ENCODE measurements at places on chromosomes 11 and 22.

DNA sequence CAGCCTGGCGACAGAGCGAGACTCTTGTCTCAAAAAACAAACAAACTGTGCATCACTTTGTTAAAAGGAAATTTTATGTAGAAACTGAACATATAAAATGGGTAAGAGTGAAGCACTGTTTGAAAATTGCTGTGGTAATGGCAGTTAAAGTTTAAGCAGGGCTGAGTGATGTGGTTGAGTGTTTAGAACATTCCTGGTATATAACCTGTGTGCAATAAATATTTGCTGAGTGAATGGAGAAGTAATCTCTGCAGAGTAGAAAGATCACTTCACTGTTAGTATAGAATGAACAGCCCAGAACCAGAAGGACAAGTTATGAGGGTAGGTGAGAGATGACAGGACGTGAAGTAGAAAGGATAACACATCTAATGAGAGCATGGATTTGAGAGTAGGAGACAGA, 27.3 kb downstream of the CECR2 start:
- no peak for DNase-seq

GRCh38 chr22:19631899-19632667, 82.2 kb upstream of the SEPTIN5 start:
- DNase-seq: peak; percentile 76

- DNase-seq: no peak
Observed at GRCh38 chr11:94219771-94220170, 84.6 kb upstream of the IZUMO1R start.

DNA sequence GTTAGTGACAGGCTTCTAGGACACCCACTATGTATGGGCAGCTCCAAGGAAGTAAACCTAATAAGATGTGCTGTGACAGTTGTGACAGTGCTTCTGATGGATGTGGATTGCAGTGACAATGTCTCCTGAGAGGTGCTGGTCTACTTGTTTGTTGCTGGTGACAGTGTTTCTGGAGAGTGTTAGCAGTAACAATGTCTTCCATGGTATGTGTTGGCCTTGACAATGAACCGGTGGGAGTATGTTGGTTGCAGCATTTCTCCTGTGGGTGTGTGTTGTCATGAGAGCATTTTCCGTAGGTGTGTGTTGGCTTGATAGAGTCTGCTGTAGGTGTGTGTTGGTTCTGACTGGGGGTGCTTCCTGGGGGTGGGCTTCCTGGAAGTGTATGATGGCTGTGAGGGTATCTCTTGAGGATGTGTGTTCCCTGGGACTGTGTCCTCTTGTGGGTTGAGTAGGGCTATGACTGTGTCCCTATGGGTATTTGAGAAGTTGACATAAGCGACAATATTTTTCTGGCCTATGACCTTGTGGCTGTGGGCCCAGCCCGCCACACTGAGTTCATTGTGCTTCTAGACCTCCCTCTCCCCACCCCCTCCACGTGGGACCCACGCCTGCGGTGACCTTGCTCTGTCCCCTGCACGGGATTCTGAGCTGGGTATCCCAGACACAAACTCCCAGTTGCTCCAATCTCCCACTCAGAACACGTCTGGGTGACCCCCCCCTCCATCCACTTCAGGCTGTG, 1.2 kb downstream of the DCHS1 start:
- no peak for DNase-seq

- peak; percentile 80 for DNase-seq
Observed at GRCh38 chr22:30005213-30005857, 74.9 kb upstream of the HORMAD2 start.

GRCh38 chr11:37089439-37089838, 491.4 kb upstream of the RAG2 start:
- DNase-seq: no peak

- no peak for DNase-seq
Observed at GRCh38 chr11:110525883-110526282, 96.1 kb downstream of the FDX1 start.

GRCh38 chr11:108491936-108492335, 6.2 kb downstream of the POGLUT3 start:
- DNase-seq: no peak

- DNase-seq: no peak
Observed at GRCh38 chr11:22415476-22415875, 77.3 kb downstream of the SLC17A6 start.

GRCh38 chr22:20194681-20195593, 44.1 kb upstream of the CCDC188 start:
- DNase-seq: no peak

- no peak for DNase-seq
Observed at GRCh38 chr11:90822996-90823395, 600.1 kb upstream of the CHORDC1 start.

DNA sequence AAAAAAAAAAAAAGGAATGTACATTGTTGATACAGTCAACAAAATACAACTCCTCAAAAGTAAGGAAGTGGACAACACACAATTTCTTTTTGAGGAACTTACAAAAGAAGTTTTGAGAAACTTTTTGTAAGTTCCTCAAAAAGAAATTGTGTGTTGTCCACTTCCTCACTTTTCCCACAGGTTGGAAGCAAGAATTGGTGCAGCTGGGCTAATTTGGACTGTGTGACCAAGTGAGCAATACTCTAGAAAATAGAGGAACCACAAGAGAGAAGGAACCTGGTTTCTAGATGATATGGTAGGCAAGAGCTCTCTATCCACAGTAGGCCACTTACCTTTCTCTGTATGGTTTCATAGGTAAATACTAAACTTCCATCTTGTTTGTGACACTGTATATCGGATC, 1053.8 kb downstream of the LRRC4C start:
- no peak for DNase-seq

DNA sequence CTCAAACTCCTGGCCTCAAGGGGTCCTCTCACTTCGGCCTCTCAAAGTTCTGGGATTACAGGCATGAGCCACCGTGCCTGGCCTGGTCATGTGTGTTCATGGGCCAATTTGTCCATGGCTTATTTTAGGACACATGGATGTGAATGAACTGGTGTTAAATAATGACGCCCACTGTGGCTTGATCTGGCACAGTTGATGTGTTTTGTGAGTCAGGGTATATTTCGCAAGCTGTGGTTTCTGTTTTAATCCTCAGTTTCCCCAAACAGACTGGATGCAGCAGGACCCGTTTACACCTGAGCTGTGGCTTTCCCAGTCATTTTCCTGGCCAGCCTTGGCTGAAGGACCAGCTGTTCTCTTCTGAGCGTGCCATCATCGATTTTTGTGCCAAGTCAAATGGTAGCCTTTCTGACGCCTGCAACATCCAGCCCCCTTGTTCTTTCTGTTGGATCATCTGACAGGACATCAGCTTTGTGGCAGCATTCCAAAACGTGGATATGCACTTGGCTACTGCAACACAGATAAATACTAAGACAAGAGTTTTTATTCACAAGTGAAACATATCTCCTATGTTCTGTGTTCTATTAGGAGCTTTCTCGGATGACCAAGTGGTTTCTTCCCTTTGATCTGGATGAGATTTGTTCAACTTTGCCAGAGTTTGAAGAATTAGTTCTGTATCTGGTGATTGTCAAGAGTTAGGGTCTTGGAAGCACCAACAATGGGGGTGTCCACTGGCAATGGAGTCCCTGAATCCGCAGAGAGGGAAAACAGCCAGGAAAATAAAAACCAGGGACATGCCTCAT, 40.0 kb upstream of the SEPTIN5 start:
- no peak for DNase-seq

DNA sequence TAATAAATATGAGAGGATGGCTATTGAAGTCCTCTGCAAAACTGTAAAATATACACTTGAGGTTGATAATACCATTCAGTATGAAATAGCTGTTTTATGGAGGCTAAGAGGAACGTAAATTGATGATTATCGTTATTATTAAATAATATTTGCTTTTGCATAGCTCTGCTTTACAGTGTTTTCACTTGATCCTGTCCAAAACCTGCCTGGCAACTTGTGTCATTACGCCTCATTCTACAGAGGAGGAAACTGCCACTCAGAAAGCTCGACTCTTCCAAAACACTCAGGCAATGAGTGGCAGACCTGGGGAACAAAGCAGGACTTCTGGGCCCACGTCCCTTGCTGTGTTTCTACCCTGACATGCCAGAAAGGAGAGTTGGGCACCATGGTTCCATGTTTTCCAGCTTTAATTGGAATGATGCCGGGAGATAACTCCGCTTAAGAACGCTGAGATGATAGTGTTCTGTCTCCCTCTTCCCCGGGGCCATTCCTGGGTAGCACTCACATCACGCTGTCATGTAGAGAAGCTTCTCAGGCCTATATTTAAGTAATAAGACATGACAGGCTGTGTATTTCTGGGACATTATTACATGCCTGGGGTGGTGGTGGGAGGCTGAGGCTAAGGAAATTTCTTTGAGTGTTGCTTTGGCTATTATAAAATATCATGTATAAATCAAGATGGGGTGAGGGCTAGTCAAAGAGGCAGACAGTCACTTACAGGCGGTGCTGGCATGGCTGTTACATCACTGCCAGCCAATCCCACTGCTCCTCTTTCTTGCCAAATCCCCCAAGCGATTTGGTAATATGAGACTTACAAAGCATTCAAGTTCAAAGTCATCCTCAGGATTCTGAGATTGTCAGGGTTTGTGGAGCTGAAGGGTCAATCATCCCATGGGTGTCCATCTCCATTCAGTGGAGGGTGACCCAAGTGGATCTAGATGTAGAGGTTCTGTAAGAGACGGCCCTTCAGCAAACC, 501.7 kb downstream of the INSC start:
- DNase-seq: no peak
